Activated CD8-positive, alpha-beta T cell treated with anti-CD3 and anti-CD28 coated beads, Interleukin-2, amount 10 ng/mL, durations not matched to agents 7 days and 5 days (primary cell): ENCODE measurements at places on chromosomes 6 and 20.

GRCh38 chr6:25404693-25405169 lies 125.6 kb downstream of the CARMIL1 start:
- DNase-seq: peak; percentile 57

GRCh38 chr6:126444659-126445273 lies 104.9 kb downstream of the CENPW start:
- no peak for DNase-seq

DNA sequence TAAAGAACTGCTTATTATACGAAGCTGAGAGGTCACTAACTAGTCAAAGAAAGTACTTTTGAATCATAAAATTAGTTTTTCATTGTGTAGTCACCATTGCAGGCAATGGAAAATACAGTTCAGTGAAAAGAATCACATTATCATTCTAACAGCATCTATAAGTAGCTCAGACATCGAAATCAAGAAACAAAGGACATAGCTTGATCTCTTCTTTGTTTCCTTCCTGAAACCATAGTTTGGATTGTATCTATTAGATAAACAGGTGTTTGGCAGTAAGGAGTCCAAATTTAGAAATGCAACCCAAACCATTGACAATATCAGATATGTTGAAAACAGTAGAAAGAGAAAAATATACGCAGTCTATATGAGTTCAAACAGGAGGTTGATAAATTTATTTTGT lies 697.3 kb downstream of the TFAP2A start:
- DNase-seq: no peak

DNA sequence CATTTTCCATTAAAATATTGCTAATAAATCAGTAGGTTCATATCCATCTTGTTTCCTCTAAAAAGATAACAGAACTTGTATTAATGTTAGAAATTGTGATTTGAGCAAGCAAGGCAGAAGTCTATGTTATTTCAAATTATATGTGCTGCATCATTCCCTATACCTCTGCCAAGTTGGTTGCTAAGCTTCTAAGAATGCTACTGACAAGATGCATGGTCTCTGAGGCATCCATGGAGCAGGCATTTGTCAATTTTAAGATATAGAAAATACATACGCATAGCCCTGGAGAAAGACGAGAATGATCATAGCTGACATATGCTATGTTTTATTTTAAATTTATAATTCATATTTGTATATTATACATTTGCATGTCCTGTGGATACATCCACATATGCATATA lies 168.3 kb upstream of the THEMIS start:
- DNase-seq: no peak

DNA sequence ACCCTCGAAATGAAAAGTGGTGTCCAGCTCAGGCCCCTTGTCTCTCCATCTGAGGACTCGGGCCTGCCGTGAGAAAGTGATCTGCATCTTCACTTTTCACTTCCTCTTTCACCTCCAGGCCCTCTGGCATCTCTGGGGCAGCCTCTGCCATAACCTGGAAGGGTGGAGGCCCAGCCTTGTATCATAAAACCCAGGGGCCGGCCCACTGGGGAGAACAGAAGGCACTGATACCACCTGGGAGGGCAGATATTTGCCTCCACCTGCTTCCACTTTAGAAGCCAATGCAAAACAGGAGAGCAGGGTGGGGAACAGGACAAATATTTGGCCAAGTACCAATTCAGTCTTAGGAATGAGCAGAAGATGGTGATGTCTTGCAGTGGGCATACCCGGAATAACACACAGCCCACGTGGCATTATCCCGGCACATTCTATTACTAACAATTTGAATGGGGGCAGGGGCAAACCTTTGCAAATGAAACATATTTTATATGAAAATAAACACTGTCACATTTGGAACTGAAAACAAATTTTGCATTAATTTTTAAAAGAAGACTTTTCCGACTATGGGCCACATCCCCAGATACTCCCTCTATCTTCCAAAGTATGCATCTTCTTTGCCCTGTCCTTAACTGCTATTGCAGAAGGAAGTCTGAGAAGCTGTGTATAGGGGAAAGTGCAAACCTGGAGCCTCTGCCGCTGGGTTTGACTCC lies 69.2 kb upstream of the TBC1D7 start:
- DNase-seq: no peak

DNA sequence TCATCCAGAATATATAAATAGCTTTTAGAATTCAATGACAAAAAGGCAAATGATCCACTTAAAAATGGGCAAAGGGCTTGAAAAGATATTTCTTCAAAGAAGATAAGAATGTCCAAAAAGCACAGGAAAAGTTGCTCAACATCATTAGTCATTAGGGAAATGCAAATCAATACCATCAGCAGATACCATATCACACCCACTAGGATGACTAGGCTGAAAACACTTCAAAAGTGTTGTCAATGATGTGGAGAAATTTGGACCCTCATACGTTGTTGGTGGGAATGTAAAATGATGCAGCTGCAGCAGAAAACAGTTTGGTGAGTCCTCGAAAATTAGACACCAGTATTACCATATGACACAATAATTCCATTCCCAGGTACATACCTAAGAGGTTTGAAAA lies 303.6 kb upstream of the SLC35B3 start:
- no peak for DNase-seq

- DNase-seq: no peak
Measured at GRCh38 chr6:167973148-167973885, 24.2 kb upstream of the KIF25 start.

DNA sequence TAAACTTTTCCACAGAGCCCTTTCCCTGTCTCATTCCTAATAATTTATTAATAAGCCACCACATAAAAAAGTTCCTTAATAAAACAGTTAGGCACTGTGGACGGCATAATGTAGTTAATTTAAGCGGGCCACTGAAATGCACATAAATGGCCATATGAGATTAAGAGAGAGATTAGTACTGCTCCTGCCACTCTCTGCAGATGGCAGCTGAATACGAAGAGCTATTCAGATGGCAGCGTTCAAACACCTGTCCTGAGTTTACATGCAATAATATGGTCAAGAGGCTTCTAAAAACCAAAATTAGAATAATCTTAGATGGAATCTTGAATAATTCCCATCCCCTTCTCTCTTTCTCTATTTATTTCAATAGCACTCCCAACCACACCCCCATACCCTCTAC lies 461.8 kb downstream of the PKHD1 start:
- DNase-seq: no peak

GRCh38 chr6:147578159-147578558 lies 69.7 kb downstream of the SAMD5 start:
- DNase-seq: no peak

GRCh38 chr6:159829526-159829925 lies 29.4 kb downstream of the PNLDC1 start:
- DNase-seq: no peak

GRCh38 chr6:136774228-136775041 lies 17.8 kb downstream of the MAP3K5 start:
- DNase-seq: no peak

GRCh38 chr20:22791877-22792525 lies 207.6 kb upstream of the FOXA2 start:
- no peak for DNase-seq

- no peak for DNase-seq
Measured at GRCh38 chr6:18339599-18339998, 47.6 kb upstream of the RNF144B start.

GRCh38 chr6:131914967-131915751 lies 36.0 kb downstream of the CCN2 start:
- peak; percentile 74 for DNase-seq

- DNase-seq: peak; percentile 88
Measured at GRCh38 chr6:25027221-25027916, 91.6 kb upstream of the RIPOR2 start.

DNA sequence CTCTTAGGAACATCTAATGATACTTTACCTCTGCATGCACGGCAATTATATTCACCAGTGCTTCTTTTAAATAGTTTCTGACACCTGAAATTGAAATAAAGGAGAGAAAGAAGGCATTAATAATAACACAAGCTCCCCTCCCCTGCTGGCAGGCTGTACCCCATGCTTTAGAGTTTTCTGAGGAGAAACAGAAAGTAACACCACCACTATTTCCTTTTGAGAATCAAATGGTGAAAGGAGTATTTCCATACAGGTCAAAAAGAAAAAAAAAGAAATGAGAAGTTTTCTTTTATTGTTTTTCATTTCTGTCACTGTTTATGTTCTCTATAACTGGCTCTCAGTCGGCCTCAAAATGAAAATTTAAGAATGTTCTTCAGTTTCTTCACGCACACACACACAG lies 108.1 kb downstream of the IRF4 start:
- peak; percentile 49 for DNase-seq

DNA sequence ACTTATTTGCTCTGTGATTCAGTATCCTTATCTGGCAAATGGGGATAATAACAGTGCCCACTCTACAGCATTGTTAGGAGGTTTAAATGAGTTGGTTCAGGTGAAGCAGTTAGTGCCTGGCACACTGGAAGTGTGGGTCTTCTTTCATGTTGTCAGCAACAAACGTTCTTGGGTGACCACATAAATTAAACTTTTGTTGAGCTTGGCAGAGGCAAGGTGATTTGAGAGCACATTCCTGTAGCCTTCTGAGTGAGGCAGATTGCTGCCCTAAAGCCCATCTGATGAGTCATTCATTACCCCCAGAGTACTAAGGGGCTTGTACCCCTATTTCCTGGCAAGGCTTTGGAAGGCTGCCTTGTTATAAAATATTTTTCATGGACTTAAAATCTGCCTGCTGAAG lies 25.8 kb downstream of the SEC23B start:
- DNase-seq: no peak
